ENCODE measurements at places on chromosomes 11 and 22.

DNA sequence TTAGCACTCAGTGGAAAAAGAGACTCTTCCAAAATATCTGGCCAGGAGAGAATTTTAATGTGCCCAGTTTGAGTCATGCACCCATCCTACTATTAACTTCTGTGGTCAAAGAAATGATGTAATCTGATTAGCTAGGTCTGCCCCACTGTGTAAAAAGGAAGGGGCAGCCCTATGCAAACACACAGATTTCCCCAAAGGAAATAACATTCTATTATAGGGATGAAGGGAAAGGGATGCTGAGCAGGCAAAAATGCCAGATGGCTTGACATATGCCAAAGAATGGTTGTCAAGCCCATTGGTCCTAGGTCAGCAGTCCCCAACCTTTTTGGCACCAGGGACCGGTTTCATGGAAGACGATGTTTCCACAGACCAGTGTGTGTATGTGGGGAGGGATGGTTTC is 43.3 kb upstream of the PAK1 start:
- DNase-seq, result peak; percentile 24

GRCh38 chr22:33302049-33302545 is 243.9 kb upstream of the SYN3 start:
- no peak for DNase-seq

GRCh38 chr22:46030231-46030880 is 53.4 kb upstream of the WNT7B start:
- DNase-seq, result no peak

GRCh38 chr11:104856607-104857006 is 41.7 kb downstream of the CASP12 start:
- no peak for DNase-seq

- no peak for DNase-seq
These were observed 124.0 kb downstream of the ETS1 start for GRCh38 chr11:128463371-128463829.

GRCh38 chr22:28034145-28034759 is 115.2 kb upstream of the PITPNB start:
- DNase-seq, result no peak

DNA sequence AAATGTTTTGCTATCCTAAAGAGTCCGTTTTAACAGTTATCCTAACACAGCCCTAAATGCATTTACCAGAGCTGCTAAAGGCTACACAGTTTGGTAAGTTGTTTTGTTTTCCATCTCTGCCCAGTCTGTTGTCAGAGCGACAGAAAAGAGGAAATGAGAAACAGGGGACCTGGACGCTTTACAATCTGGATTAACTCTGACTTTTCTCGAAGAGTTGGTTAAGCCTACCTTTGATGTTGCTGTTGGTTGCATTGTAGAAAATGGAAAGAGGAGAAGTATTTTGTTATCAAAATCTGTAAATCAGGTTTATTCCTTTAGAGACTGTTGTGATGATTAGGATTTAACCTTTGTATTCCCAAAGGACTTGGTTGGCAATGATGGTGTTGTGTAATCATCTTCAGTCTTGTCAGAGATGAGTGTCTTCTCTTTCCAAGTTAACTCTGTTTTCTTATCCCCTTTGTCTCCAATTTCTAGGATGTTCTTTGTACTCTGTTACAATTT is 481 bp downstream of the ANGPTL5 start:
- DNase-seq, result no peak

DNA sequence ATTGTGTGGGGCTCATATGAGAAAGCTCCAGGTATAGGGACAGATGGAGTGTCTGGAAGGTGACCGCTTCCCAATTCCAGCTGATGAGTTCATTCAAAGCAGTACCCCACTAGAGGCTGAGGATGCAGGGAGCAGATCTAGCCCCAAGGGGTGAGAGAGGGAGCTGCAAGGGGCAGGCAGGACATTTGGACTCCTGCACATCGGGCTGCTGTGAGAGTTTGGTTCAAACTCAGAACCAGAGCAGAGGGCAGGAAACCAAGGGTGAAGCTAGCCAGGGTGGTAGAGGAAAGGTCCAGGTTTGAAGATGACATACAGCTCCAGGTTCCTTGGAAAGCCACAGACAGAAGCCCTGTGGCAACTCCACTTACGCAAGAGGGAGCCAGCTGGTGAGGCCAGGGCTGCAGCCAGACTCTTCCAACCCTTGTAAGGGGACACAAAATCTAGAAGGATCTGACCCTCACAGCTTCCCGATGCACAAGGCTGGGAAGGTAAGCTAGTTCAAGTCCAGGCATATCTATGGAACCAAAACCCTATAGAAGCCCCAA is 1.9 kb downstream of the CSNK2A3 start:
- DNase-seq, result no peak

DNA sequence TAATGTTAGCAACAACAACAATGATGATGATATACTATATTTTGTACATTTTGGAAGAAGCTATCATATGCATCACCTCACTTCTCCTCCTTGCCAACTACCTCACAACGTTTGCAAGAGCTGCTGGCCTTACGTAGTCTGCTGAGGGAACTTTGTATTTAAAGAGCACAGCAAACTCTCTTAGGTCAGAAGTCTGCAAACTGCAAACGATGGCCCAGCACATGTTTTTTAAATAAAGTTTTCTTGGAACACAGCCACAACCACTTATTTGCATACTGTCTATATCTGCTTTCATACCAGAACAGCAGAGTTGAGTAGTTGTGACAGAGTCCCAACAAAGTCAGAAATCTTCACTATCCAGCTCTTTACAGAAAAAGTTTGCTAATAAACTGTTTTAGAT is 261.7 kb downstream of the TENM4 start:
- DNase-seq, result no peak

DNA sequence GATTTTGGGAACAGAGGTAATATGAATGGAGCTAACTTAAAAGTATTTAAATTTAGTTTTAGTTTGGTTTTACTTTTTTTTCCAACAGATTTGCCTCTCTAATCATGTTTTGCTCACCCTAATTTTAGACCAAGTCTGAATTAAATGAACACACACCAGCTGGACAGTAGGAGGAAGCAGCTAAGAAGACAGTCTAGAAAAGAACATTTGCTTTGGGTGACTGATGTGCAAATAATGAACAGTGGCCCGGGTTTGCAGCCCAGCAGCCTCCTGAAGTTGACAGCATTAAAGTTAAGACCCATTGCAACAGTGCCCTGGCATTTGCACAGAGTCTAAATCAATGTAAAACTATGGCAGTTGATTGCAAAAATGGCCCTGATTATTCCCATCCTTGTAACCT is 66.4 kb upstream of the SORL1 start:
- DNase-seq, result no peak

DNA sequence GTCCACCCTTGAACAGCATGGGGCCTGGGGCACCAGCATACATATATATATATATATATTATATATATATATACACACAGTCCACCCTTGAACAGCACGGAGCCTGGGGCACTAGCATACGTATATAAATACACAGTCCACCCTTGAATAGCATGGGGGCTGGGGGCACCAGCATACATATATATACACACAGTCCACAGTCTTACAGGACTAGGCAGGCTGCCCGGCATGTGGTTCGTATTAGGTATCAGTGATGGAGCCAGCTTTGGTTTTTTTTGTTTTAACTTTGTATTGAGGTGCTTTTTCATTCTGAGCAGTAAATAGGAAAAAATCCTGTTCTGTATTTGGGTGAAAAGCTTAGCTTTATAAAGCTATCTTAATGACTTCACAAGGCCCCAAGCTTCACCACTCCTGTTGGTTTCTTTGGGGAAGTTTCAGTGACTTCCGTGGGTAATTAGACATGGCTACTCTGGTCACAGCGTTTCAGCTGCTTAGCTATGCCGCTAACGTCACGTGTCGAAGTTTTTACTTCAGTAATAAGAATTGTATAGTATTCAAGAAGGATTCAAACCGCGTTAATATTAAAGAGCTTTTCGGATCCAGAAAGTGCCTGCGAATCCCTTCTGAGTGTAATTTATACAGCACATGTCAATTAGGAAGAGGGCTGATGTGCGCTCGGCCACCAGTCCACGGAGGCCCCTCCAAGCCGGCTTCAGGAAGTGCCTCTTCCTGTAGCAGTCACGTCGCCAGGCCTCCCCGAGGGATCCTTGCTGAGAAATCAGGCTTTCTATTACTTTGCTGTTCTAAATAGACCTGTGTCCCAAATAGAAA is 179.7 kb downstream of the TBC1D22A start:
- DNase-seq, result no peak

DNA sequence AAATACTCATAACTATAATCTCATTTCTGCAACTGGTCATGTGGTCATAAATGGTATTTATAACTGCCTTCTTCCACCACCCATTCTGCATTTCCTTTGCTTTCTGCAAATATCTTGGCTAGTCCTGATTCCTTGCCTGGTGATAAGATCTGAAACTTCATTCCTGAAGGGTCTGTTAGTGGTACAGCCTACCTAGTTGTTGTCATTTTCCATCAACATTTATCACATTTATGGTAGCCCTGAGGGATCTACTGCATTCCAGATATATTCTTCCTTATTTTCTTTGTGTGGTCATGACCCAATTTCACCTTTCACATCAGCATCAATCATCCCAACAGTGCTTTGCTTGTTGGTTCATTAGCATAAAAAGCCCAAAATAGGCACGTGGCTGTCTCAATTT is 50.1 kb downstream of the DDX6 start:
- DNase-seq, result no peak

GRCh38 chr11:93344855-93345333 is 14.4 kb downstream of the DEUP1 start:
- DNase-seq, result no peak

DNA sequence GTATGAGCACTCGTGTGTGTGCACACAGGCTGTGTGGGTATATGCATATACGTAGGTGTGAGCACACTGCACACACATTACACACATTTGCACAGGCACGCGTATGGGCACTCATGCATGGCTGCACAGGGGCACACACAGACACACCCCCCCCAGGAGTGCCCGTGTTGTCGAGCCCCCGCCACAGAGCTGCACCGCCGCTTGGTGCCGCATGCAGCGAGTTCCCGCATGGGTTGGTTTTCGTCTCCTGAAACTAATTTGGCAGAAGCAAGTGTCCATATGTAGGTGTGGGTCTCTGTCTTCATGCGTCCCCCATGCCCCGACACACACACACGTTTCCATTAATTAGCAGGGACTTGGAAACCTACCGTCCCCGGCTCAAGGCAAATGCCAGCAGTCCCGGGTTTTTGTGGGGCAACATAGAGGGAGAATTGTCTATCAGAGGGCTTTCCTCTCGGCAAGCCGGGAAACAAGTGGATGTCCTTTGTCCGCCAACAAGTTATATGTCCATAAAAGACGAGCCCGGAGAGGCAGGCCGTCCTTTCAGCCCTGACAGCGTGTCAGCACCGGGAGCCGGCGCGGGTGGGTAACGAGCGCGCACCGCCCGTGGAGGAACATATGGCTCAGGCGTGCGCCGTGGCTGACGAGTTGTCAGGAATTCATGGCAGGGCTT is 1291.7 kb downstream of the BRD1 start:
- no peak for DNase-seq

- no peak for DNase-seq
These were observed 1394.7 kb downstream of the BRD1 start for GRCh38 chr22:48432781-48433518.

- DNase-seq, result no peak
These were observed 19.7 kb downstream of the MOGAT2 start for GRCh38 chr11:75737314-75737713.

GRCh38 chr22:20316844-20317401 is 2.9 kb downstream of the DGCR6L start:
- no peak for DNase-seq

DNA sequence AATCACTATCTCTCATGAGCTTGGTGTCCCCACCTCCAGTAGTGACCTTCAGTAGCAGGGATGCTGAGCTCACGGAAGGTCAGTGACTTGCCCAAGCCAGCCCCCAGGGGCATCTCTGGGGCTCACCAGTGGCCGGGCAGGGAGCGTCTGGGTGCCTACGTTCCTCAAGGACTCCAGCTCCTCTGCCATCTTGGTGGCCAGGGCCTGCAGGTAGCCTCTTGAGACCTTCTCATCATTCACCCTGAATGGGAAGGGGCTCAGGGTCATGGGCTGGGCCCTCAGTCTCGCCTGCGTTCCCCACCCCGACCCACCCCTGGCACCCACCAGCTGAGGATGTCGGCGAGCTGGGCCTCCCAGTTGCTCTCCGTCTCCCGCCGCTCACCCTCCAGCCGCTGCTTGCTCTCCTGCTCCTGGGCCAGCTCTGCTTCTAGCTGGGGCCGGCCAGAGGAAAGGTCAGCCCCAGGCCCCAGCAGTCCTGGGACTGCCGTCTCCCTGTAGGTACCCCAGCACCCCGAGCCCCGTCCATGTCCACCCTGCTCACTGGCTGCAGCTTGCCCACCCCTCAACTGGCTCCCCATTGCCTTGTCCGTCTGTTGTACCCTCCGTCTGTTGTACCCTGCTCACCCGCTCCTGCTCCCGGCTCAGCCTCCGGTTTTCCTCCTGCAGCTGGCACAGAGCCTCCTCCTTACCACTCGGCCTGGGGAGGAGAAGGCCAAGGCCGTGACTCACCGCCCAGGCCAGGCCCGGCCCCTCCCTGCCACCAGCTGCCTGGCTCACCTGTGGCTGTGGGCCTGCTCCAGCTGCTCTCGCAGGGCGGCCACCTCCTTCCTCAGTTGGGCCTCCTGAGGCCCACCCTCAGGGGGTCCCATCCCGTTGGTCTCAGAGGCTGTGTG is 9.5 kb downstream of the CDC42BPG start:
- no peak for DNase-seq

DNA sequence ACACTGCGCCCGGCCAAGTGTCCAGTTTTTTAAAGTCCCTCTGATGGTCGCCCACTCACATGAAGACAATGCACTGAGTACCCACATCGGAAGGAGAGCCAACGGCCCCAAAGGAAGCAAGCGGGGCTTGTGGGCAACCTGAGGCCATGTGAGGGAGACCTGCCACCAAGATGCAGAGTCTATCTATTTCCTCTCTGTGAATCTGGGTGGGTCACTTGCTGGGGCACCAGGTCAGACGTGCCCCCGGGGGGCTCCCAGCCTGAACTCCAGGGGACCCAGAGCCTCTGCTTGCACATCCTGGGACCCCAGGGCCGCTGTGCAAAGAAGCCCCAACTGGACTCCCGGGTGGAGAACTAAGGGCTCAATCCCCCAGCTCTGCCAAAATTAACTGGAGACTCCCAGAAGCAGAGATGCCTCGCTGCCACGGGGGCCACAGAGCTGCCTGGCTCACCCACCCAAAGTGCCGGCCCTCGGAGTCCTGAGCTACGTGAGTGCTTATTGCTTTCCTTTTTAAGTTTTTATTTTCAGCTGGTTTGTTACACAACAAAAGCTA is 106.4 kb downstream of the BRD1 start:
- no peak for DNase-seq

DNA sequence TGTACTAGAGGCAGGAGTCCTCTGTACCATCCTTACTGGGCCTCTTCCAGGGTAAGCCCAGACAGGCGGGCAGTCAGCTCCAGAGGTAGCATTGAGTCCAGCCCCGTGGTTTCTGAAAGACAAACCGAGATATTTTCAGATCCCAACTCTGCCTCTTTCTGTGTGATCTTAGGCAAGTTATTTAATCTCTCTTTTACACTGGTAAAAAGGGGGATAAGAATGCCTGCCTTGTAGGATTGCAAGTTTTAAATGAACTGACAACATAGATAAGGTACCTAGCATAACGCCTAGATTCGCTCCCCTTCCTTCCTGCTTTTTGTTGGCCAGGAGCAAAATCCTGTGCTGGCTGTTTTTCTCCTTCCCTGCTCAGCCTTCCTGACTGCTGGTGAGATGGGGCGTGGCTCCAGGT is 56.4 kb upstream of the NNMT start:
- no peak for DNase-seq

GRCh38 chr22:48624401-48624800 is 1203.3 kb downstream of the BRD1 start:
- no peak for DNase-seq

Measured in DMS 273 treated with DMSO at 0.1 percent for 48 hours (cell line).